ENCODE measurements at places on chromosomes 4 and X.

DNA sequence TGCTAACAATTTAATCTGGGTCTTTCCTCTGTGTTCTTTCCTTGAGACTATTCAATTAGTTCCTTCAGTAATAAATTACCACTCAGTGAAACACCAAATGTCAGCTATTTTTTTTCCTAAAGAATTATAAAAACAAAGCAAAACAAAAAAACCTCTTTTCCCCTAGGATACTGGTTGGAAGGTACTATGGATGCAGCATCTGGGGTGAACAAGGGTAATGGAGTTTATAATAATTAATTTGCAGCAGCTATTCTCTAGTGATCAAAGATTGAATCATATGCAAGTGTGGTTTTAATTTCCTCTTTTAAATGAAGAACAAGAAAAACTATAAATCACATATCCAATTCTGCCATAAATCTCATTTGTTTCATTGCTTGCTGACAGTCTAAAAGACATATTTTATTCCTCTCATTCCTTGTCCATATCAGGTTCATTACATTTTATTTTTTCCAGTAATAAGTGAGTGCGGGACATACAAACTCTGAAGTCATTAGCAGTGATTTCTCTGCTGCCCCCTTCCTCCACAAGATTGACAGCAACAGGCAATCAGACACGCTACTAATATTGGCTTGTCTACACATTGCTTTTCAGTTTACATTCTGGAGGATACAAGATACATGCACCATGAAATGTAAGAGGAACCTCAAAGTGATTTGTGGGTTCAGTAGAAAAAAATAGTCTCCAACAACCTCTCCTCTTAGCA, 1093.4 kb upstream of the SLIT2 start:
- no peak for DNase-seq

- DNase-seq: no peak
These were observed 158.5 kb downstream of the SH3KBP1 start for GRCh38 chrX:19728915-19729314.

- DNase-seq: no peak
These were observed 83.5 kb upstream of the SPRY1 start for GRCh38 chr4:123312951-123313592.

GRCh38 chr4:31575504-31575903, 855.3 kb downstream of the PCDH7 start:
- no peak for DNase-seq

DNA sequence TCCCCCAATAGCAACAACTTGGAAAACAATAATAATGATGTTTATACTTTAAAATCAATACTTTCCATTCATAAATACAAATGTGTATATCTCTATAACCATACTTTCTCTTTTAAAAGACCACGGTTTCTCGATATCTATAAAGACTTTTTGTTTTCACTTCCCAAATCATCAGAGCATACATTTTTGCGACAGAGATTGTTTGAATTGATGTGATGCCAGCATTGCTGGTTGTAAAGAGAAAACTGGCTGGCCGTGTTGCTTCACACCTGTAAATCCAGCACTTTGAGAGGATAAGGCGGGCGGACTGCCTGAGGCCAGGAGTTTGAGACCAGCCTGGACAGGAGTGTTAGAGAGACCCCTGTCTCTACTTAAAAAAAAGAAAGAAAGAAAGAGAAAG, 77.6 kb upstream of the ZNF518B start:
- DNase-seq: no peak
